ENCODE measurements at places on chromosomes 2 and 18. TPM values are rescaled to one million over a fixed set of nuclear protein-coding genes. Genes with fewer than 3 reads are reported as not detected.

Gene HYCC2
- total RNA-seq: 8.3 TPM

Gene RAB17
- not detected for total RNA-seq

DNA sequence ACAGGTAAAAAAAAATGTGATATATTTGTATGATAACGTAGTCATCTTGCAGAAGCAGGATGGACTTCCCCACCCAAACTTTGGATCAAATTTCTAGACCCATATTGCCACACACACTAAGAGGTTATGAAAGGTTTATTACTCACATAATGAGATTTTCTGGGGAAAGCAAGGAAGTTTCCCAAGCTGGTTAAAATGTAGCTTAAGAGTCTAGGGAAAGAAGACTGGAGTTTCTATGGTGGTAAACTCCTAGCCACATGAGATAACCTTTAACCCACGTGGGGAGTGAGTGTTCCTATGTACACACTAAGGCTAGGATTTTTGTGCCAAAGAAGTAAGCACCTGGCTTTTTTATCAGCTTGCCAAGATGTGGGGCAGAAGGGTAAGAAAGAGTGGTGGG, 335.7 kb upstream of the UBE2E3 start:
- no peak for DNase-seq

- DNase-seq: peak; percentile 52
Observed at GRCh38 chr2:239910851-239911640, 114.1 kb downstream of the NDUFA10 start.

GRCh38 chr18:48202006-48202348, 207.2 kb downstream of the ZBTB7C start:
- DNase-seq: no peak

- DNase-seq: no peak
Observed at GRCh38 chr2:147549054-147549453, 295.8 kb upstream of the ACVR2A start.

DNA sequence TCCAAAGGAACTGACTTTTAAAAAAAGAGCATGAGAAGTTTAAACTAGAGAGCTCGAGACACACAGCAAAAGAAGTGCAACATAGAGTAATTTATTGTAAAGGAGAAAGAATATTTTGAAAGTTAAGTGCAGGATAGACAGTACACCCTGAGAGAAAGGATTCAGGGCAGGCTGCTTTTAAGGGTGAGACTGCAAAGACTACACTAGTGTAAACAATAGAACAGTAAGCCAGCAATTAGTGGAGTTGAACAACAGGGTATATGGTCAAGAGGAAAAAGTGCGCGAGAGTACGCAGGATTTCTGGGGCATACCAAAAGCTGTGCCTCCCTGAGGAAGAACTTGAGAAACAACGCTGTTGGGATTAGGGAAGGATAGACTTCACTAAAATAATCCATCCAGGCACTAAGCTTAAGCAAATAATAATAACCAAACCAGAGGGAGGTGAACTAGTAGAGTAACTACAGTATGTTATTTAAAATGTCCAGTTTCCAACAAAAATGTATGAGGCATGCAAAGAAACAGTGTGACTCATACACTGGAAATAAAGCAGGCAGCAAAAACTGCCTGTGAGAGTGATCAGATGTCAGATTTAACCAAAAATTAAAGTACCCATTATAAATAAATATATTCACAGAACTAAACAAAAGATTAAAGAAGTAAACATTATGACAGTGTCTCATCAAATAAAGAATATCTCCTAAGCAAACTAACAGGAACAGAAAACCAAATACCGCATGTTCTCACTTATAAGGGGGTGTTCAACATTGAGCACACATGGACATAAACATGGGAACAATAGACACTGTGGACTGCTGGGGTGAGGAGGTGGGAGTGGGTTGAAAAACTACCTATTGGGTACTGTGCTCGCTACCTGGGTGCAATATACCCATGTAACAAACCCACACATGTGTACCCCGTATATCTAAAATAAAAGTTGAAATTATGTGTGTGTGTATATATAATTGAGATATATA, 40.5 kb upstream of the EMILIN2 start:
- no peak for DNase-seq

DNA sequence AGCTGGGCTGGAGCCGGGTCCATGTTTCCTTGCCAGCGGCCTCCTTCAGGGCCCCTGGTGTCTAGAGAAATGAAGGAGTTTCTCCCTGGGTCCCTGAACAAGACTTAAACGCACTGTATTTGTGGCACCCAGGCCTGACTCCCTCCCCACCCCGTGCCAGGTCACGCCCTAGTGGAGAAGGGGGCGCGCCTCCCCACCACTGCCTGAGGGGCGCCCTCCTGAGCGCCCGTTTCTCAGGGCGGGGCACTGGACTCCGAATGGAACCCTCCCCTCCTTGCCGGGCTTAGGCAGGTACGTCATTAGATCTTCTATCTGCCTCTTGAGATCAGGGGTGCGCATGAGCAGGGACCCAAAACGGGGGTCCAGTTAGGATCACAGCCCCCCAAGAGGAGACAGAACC, 16.3 kb downstream of the ODC1 start:
- no peak for DNase-seq

DNA sequence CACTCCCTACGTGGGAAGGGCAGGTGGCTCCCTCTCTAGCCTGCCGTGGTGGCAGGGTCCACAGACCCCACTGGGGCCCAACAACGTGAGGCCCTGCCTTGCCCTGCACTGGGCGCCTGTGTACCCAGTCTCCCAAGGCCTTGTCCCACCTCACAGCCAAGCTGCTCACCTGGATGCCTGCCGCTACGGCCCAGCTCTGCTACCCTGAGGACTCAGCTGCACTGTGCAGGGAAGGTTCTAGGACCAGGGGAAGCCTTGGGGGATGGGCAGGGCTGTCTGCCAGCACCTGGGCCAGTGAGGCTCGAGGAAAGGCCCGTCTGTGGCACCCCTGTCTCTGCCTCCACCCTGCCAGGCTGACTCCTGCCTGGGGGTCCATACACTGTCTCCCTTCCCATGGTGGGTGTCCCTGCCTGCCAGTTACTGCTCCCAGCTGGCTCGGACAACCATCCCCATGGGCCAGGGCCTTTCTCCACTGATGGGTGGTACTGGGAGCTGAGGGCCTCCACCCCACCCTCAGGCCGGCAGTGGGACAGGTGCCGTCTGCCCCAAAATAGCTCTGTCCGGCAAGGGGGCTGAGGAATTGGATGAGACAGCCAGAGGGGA, 33.2 kb downstream of the HS6ST1 start:
- DNase-seq: no peak

DNA sequence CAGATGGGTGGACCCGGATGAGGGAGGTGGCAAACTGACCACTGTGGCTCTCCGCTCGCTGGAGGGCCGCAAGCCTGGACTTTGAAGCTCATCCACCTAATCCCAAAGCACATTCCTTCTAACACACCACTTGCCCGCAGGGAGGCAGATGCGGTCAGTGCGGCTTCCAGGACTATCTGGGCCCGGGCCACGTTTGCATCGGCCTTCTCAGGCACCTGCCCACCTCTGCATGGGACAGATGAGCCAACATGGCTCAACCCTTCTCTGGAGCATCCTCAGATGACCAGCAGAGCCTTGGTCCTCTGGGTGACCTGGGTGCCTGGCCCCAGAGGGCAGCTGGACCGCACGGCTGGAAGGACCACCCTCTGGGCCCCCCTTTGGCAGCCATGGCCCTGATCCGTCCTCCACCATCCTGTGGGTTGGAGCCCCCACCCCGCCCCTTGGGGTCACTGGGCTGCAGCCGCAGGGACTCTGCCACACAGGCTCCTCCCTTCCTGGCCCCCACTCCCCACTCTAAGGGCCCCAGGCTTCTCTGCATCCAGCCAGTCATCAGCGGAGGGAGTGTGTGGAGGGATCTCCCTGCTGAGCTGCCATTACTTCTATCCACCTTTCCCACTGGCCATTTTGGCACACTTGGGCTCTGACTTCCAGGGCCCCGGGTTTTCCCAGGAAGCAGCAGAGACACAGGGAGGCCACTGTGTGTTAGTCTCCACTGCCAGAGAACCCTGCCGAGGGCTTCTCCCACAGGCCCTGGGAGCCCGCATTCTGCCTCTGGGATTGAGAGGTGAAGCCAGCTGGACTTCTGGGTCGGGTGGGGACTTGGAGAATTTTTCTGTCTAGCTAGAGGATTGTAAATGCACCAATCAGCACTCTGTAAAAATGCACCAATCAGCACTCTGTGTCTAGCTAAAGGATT, 12.3 kb downstream of the HDAC4 start:
- no peak for DNase-seq

Gene FMNL2
- 0.54 TPM for total RNA-seq

DNA sequence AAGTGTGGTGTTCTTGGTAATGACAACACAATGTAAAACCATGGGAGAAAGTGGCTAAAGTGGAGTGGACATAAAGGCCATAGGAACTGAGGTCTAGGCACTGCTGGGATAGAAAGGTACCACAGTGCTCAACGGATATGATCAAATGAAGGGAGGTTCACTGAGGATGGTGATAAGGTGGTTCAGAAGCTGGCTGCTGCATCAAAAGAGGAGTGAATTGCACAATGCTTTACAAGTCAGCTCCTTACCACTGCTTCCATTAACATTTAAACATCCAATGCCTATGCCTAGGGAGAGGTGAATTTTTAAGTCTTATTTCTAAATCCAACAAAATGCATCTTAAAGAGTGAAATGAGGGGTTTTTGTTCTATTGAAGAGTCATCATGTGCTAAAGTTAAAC, 100.1 kb upstream of the ITGB6 start:
- no peak for DNase-seq

Gene SKOR2
- total RNA-seq: not detected

- peak; percentile 14 for DNase-seq
Observed at GRCh38 chr2:221571551-221572218, 419 bp downstream of the EPHA4 start.

Gene LYPD6
- 0.27 TPM for total RNA-seq

GRCh38 chr2:189291460-189291859, 111.9 kb upstream of the COL5A2 start:
- no peak for DNase-seq

GRCh38 chr2:55490554-55490953, 29.0 kb upstream of the CFAP36 start:
- DNase-seq: peak; percentile 72

DNA sequence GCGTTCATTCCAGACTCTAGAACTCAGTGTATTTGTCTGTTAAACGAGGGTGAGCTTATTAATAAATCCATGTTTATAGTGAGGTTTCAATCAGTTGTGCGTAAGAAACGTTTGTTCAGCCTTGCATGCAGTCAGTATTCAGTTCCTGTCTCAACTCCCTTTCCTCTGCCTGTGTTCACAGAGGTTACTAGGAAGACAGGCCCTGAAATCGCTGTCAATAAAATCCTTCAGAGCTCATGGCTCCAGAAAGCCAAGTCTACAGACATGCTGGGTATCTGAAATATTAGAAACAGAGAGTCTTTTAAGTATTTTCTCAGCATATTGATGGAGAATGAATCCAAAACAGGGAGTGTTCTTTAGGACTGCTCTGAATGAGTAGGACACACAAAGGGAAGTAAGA, 75.4 kb downstream of the KLF7 start:
- DNase-seq: no peak

- DNase-seq: no peak
Observed at GRCh38 chr18:76712511-76713140, 109.7 kb upstream of the ZNF236 start.

DNA sequence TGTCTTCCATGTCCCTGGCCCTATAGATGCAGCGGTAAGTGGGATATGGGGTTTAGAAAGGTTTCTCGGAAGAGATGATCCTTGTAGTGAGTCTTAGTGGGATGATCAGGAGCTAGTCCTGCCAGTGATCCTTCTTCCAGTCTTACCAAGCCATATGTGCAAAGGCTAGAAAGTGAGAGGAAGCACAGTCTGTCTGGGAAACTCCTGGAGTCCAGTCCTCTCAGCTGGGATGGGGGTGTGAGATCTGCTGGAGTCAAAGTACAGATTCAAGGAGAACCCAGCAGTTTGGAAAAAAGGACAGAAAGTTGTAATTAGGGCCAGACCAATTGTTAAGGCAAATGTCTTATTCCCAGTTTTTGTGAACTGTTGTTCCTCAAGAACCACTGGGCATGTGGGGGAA, 83.3 kb downstream of the LIMS1 start:
- no peak for DNase-seq

DNA sequence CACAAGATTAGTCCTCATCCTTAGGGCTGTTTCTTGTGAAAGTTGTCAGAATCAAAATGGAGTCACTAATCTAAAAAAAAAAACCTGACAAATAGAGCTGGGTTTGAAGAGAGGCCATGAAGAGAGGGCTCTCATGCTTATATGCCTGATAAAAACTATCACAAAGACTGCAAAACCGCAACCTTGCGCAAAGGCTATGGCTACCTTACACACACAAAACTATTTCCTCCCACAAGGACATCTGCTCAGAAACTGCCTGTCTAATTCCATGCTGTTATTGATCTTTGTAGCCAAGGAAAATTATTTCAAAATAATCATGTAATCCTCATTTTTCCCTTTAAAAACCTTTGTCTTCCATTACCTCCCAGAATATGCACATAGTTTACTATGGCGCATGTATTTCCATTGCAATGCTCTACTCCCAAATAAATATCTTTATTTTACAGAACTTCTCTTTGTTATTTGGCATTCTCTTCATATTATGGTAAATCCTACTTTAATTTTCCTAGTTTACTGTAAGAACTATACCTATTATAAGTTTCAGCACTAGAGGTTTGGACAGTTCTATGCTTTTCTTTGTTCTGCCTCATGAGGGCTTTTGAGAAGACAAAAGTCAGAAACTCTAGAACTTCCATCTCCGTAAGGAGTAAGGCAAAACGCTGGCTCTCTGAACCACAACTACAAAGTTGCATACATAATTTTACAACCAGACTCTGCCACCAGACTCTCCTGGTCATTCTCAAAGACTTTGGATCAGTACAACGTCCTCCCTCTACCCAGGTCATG, 9.6 kb upstream of the DPYSL5 start:
- DNase-seq: no peak

Gene PAX8
- 1.3 TPM for total RNA-seq

- no peak for DNase-seq
Observed at GRCh38 chr2:197950006-197950405, 145.6 kb downstream of the PLCL1 start.

DNA sequence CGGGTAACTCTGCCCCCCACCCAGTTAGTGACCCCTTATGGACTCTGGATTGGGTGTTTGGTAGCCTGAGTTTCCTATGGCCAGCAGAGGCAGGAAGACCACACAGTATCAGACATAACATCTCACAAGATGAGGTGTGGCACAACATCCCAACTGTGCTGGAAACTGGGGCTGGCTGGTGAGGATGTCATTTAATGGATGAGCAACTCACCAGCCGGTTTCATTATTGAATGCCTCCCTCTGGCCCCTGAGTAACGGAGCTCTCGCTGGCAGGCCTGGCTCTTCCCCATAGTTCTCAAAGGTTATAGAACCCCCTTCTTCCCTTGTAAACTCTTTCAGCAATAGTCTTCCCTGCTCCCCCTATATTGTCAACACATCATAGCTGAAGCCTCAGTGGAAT, 195.0 kb downstream of the BCL11A start:
- DNase-seq: no peak

Gene TXNDC2
- not detected for total RNA-seq

DNA sequence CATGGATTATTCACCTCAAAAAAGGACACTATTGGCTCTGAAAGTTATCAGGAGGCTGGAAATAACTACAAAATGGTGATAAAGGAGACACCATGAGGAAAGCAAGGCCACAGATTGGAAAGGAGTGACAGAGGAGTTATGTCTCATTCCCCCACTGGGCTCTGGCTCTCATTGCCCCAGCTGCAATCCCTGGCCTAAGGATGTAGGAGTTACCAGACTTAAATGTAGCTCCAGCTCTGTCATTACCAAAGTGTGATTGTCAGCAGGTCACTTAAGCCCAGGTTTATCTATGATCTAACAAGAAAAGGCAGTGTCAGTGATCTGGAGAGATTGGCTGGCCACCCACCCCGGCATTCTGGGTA, 1228.2 kb upstream of the DDX18 start:
- DNase-seq: no peak

- DNase-seq: no peak
Observed at GRCh38 chr2:136653861-136654260, 111.5 kb upstream of the THSD7B start.

Measured in hematopoietic multipotent progenitor cell (in vitro differentiated cells).